Ammon's horn (tissue), 1 donor: ENCODE measurements at places on chromosomes 1 and 21.

GRCh38 chr1:151000408-151000807 is 6.3 kb downstream of the MINDY1 start:
- no peak for DNase-seq

GRCh38 chr21:36973986-36974850 is 7.7 kb upstream of the HLCS start:
- DNase-seq, result no peak

- DNase-seq, result peak; percentile 90
Measured at GRCh38 chr1:216750031-216750627, 26.9 kb upstream of the ESRRG start.

GRCh38 chr1:198606020-198606438 is 32.8 kb upstream of the PTPRC start:
- no peak for DNase-seq

GRCh38 chr1:214537219-214537618 is 14.2 kb downstream of the PTPN14 start:
- DNase-seq, result no peak

GRCh38 chr1:107140703-107141490 is at the start of gene NTNG1:
Gene NTNG1, plus strand, starts transcription at chr1:107141039.
- DNase-seq, result no peak
